ENCODE measurements at places on chromosomes 12 and 14.

DNA sequence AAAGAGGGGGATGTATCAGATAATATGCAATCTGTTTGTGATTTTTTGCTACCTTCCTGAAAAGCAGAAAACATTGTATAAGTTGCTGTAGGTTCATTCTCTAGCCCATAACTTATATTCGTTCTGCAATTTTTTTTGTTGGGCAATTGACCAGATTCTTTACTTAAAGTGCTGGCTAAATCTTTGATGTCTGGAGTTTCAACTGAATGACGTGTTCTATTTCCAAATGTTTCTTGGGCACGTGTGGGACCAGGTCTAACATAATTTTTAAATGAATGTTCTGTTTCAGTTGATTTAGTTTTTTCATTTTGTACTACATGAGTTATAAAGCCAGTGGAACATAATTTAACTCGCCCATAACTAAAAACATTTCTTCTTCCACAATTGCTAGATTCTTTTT lies 3.8 kb downstream of the MLH3 start:
- DNase-seq = no peak

DNA sequence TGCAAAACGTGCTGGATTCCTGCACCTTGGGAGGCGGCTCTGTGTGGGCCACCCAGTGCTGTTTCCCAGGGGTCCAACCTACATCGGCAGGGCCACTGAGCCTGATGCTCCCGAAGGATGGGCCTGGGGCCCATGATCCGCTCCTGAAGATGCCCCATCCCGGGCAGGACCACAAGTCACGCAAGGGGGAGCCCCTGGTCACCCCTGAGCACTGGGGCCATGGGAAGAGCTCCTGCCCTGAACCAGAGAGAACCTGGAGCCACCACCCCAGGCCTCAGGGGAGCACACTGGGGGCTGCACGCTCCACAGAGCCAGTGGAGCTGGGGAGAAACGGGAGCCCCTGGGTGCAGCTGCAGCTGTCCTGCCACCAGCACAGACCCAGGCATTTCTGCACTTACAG lies 124.6 kb upstream of the SFSWAP start:
- DNase-seq = no peak

DNA sequence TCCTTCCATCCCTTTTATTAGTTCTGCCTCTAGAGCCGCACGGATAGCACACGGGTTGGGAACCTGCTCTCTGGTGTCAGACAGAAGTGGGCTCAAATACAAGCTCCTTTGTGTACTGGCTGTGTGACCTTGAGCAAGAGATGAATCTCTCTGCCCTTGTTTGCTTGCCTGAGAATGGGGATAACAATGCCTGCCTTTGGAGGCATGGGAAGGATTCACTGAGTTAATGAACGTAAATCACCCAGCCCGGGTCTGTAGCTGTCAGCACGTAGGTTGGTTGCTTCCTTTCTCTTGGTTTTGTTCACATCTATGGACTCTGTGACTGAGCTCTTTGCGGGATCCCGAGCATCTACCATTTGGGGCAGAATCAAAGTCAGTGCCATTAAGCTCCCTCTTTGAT lies 79.3 kb upstream of the NRXN3 start:
- DNase-seq = no peak

DNA sequence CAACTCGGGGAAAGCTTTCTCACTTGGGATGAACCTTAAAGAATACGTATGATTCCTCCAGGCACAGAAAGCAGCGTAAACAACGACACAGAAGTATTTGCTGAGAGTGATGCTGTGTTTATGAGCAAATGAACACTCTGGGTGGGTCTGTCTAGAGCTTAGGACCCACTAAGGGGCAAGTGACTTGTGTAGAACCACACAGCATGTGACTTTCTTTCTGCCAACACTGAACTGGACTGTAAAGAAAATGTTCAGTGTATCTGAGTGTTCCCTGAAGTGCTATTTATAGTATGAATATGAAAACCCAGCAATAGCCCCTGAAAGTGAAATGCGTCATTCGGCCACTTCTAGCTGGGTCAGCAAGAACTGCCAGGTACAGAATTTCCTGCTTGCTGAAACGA lies 78.5 kb downstream of the ST8SIA1 start:
- DNase-seq = no peak

- DNase-seq = no peak
Observed at GRCh38 chr12:11965258-11965910, 105.4 kb upstream of the BCL2L14 start.

GRCh38 chr14:103524002-103524935 lies 1.6 kb upstream of the CKB start:
- DNase-seq = no peak

All from right kidney (tissue), 9 donors.